Airway epithelial cell (primary cell): ENCODE measurements at places on chromosomes 7 and 10. TPM values are rescaled to one million over a fixed set of nuclear protein-coding genes. Genes with fewer than 3 reads are reported as not detected.

Gene ITIH5
- total RNA-seq, result not detected in 2 replicates

Gene GRM8
- under 0.01 TPM in 1 of 2 replicates, not detected in the other for total RNA-seq

Gene CPXM2
- not detected in 2 replicates for total RNA-seq

Gene CYP3A7
- not detected in 2 replicates for total RNA-seq

Gene GPR158
- total RNA-seq, result not detected in 2 replicates

Gene TRIM50
- total RNA-seq, result not detected in 2 replicates

Gene IL6
- total RNA-seq, result 1.1 and 1.6 TPM in 2 replicates

Gene OGA
- 55.8 and 57.7 TPM in 2 replicates for total RNA-seq

Gene AS3MT
- 2.1 and 3.2 TPM in 2 replicates for total RNA-seq

Gene FXYD4
- total RNA-seq, result not detected in 2 replicates

Gene HOXA5
- total RNA-seq, result not detected in 2 replicates

Gene UNCX
- total RNA-seq, result not detected in 2 replicates

Gene NRCAM
- 1.1 and 2.6 TPM in 2 replicates for total RNA-seq

Gene CPA2
- not detected in 2 replicates for total RNA-seq

Gene MAPK8
- 19.9 and 29.4 TPM in 2 replicates for total RNA-seq

Gene MLXIPL
- total RNA-seq, result 0.07 and 0.09 TPM in 2 replicates

Gene SPDYE18
- total RNA-seq, result not detected in 2 replicates

Gene CPED1
- total RNA-seq, result 0.23 and 0.28 TPM in 2 replicates

Gene CYP3A4
- 0.14 TPM in 1 of 2 replicates, not detected in the other for total RNA-seq

Gene IFIT3
- total RNA-seq, result 0.71 and 0.93 TPM in 2 replicates

Gene ANKRD22
- 11.2 and 15.9 TPM in 2 replicates for total RNA-seq

Gene VGF
- 0.09 and 0.14 TPM in 2 replicates for total RNA-seq

Gene CBLL1
- total RNA-seq, result 8.3 and 21.3 TPM in 2 replicates

Gene GET4
- total RNA-seq, result 27.8 and 37.5 TPM in 2 replicates
